ENCODE measurements at places on chromosomes 7 and 10.

DNA sequence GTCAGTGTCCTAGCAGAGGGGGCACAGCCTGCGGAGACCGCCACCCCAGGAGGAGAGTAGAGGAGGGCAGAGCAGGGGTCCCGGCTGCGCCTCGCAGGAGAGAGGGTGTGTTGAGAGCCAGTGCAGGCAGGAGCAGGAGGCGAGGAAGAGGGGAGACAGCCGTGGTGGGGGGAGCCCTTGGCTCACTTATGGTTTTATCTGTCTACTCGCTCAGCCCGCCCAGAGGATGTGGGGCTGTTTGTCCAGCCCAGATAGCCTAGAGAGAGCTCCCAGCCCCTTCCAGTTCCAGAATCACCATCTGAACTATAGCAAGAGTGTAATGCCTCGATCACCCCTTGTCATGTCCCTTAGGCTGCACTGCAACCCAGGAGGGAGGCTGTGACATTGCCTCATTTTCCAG, 26.6 kb downstream of the SLC29A3 start:
- DNase-seq = no peak

DNA sequence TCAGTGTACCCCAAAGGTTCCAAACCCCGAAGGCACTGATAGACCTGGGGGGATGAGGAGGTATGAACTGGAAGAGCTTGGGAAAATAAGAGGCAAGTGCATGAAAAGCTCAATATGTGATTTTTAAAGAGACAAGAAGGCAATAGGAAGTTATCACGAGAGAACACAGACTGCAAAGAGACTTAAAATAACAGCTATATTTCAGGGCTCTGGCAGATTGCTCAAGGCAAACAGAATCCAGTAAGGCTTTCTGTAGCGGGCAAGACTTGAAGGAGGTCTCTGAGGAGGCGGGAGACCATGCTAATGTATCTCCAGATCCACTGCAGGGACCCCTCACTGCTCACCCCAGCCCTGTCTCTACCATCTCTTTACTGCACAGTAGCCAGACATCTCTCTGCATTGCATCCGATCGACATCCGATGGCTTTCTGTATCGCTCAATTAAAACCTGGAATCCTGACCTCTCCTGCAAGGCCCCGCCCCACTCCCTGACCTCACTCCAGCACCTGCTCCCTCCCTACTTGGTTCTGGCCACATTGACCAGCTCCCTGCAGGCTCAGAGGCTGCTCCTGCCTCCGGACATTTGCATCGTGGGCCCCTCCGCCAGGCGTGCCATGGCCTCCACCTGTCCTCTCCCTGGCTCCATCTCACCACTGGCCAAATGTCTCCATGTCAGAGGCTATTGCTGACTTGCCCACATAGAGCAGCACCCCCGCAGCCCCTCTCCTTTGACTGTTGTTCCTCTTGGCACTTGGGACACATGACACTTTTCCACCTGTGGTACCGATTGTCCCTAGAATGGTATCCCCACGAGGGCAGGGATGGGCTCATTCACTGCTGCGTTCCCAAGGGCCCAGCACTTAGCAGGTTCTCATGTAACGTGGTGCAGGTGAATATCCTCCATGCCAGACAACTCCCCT, 118.0 kb downstream of the PRKAG2 start:
- DNase-seq = no peak

DNA sequence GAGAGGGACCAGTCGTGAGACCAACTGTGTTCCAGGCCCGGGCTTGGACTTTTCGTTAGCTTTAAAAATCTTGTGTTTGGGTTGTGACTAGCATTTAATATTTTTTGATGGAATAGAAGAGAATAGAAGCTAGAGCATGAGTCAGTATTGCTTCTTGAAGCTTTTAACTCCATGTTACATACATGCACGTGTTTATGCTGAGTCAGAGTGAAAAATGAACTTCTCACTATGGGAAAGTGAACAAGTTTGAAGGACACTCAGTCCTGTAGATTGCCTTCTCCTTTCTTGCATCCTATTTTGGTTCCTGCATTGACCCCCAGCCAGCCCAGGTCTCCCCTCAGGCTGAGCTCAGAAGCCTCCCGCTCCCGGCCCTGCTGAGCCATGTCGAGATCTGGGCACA, 31.8 kb downstream of the GHRHR start:
- DNase-seq = no peak

- no peak for DNase-seq
These were observed 230.6 kb upstream of the PLXNA4 start for GRCh38 chr7:132806834-132807233.

DNA sequence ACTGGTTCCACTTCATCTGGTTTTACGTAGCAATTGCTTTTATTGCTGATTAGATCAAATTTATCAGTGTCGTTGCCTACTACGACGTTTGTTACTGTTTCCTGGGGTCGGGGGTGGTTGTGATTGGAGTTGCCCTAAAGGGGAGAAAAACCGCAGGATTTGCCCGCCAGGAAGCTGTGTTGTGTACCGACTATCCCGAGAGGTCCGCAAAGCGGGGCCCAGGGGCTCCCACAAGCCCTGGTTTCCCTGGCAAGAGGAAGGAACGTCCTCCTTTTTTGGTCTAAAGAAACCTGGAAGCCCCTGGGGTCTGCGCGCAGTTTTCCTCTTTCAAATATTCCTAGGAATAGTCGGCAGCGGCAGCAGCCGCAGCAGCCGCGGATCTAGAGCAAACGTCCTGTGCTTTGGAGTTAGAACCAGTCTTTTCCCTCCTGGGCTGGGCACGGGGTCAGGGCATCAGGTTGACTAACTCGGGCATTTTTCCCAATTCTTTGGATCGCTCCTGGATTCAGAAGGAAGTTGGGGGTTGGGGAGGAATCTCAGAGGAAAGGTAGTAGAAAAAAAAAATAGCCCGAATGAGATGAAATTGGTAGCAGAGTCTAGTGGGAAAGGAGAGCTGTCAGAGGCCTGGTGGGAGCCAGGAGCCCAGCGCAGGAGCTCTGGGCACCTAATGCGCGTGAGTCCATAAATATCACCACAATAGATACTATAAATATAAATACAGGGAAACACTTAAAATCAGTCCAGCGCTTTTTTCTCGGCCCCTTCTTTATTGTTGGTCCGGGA, 4.6 kb downstream of the VAX1 start:
- DNase-seq = no peak

DNA sequence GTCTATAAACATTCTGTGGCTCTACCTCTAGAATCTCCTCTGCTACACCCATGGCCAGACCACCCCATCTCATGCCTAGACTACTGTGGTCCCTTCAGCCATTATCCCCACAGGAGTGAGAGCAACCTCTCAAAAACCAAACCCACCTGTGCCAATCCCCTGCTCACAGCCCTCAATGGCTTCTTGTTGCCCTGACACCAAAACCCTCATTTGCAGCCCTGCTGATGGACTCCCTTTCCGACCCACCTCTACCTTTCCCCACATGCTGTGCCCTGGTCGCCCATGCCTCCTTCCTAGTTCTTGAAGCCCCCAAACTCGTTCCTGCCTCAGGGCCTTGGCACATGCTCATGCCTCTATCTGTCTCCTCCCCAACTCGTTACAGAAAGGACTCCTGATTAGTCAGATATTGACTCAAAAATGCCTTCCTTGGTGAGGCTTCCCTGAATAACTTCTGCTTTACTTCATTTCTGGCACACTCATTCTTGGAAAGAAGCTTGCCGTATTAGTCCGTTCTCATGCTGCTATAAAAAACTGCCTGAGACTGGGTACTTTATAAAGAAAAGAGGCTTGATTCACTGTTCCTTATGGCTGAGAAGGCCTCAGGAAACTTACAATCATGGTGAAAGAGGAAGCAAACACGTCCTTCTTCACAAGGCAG, 104.2 kb downstream of the TEX36 start:
- DNase-seq = no peak

Data from NCI-H1105 treated with DMSO at 0.1 percent for 48 hours (cell line).